Activated T-cell treated with anti-CD3 and anti-CD28 coated beads, Interleukin-2, amount 50 U/mL, for 24 hours (primary cell): ENCODE measurements at places on chromosomes 2 and 18.
A peak's percentile ranks its signal among the peaks of the same experiment; 100 is the strongest.

- no peaks in the 10 kb centered on the region for H3K36me3 ChIP-seq
- no peak overlapping the region for H3K4me3 ChIP-seq
- peaks cover 47% of the 10 kb centered on the region for H3K27me3 ChIP-seq
Measured at GRCh38 chr2:236689393-236689700, 119.7 kb downstream of the ACKR3 start.

GRCh38 chr2:240518981-240519380, 38.8 kb downstream of the ANKMY1 start:
- H3K27ac ChIP-seq = no peak overlapping the region
- peaks cover 10% of the 10 kb centered on the region for H3K4me1 ChIP-seq
- H3K4me3 ChIP-seq = no peak overlapping the region
- H3K27me3 ChIP-seq = no peaks in the 10 kb centered on the region
- no peak for DNase-seq
- peaks cover 48% of the 10 kb centered on the region for H3K36me3 ChIP-seq

GRCh38 chr2:152508446-152508845, 173.5 kb downstream of the FMNL2 start:
- DNase-seq = no peak
- peaks cover 4% of the 10 kb centered on the region for H3K4me1 ChIP-seq
- H3K27ac ChIP-seq = no peak overlapping the region
- no peaks in the 10 kb centered on the region for H3K36me3 ChIP-seq
- H3K27me3 ChIP-seq = peaks cover 3% of the 10 kb centered on the region
- no peak overlapping the region for H3K4me3 ChIP-seq

GRCh38 chr2:216508229-216508628, 9.6 kb downstream of the RPL37A start:
- peaks cover 77% of the 10 kb centered on the region for H3K36me3 ChIP-seq
- H3K27me3 ChIP-seq = no peaks in the 10 kb centered on the region
- peaks cover 14% of the 10 kb centered on the region for H3K4me1 ChIP-seq

GRCh38 chr2:36889795-36890194, 76.5 kb downstream of the STRN start:
- H3K27me3 ChIP-seq = no peaks in the 10 kb centered on the region
- H3K27ac ChIP-seq = peak overlapping the region; percentile 84
- H3K36me3 ChIP-seq = peaks cover 61% of the 10 kb centered on the region
- H3K4me3 ChIP-seq = no peak overlapping the region

DNA sequence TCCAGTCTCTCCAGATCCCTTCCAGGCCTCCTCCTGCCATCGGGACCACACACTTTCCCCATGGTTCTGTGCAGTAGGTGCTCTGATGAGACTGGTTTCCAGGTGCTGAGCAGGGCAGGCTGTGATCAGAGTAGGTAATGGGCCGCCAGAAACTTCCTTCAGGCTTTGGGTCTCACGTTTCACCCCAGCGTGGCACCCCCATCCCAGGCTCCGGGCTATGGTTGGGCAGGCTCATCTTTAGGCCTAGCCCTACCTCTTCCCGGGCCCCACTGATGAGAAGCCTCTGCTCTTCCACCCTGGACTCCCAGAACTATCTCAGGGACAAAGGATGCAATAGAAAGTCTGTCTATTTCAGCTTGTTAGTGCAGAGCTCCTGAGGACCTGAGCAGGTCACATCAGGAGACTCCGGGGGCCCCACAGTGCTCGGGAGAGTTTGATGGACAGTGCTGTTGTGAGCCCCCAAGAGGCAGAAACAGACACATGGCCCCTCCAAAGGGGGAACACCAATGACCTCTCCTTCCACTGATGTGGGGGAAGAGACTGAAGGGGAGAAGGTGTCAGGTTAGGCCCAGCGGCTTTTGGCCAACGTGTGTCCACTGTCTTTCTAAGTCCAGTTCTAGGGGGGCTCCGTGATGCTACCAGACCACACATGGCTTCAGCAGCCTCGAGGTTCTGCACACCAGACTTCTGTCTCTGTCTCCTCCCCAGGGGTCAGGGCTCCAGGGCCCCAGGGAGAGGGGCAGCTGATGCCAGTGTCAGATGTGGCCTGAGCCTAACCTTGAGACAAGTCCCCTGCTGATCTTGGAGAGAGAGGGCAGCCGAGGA, 5.8 kb upstream of the PROM2 start:
- peak; percentile 12 for DNase-seq
- H3K27ac ChIP-seq = no peak overlapping the region
- no peak overlapping the region for H3K4me3 ChIP-seq
- no peaks in the 10 kb centered on the region for H3K27me3 ChIP-seq

DNA sequence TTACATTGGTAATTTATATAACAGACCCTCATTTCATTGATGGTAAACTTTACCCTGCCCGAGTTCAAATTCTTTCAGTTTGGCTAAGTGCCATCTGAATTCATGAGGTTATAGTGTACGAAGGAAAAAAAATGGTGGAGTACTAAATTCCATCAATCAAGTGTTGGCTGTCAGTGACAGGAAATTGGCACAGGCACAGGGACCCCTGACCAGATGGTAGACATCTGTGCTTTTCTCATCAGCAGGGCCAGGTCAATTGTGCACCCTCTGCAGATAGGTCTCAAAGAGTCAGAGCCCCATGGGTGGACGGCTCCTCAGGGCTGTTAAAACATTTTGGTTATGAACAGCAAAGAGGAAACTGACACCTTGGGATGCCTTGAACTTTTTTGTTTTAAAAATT, 439.2 kb downstream of the SETBP1 start:
- H3K4me1 ChIP-seq = no peaks in the 10 kb centered on the region
- peaks cover 14% of the 10 kb centered on the region for H3K27me3 ChIP-seq
- DNase-seq = no peak
- no peaks in the 10 kb centered on the region for H3K36me3 ChIP-seq

GRCh38 chr18:72283148-72283925, 260.8 kb downstream of the CBLN2 start:
- H3K36me3 ChIP-seq = no peaks in the 10 kb centered on the region
- H3K4me1 ChIP-seq = no peaks in the 10 kb centered on the region
- no peak for DNase-seq
- no peak overlapping the region for H3K27ac ChIP-seq
- no peaks in the 10 kb centered on the region for H3K27me3 ChIP-seq

DNA sequence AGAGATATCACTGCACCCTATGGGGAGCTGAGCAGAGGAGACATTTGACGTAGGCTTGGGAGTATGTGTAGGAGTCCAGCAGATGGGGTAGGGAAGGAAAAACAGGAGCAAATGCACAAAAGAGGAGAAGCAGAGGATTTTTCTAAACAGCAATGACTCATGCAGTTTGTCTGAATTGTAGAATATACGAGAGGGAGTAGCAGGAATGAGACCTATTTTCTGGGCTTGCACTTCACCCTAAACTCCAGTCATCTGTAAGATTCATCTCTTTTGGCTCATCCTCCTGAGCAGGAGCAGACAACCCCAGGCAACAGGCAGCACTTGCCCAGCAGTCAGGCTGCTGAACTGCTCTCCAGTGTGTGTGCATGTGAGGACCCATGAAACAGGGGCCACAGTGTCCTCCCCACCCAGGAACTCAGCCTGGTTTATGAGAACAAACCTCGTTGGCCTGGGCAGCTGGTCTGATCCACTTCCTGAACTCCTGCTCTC, 100.2 kb upstream of the CDC42EP3 start:
- DNase-seq = no peak
- H3K36me3 ChIP-seq = no peaks in the 10 kb centered on the region
- H3K27me3 ChIP-seq = no peaks in the 10 kb centered on the region
- no peaks in the 10 kb centered on the region for H3K4me1 ChIP-seq
- H3K27ac ChIP-seq = no peak overlapping the region
- no peak overlapping the region for H3K4me3 ChIP-seq

DNA sequence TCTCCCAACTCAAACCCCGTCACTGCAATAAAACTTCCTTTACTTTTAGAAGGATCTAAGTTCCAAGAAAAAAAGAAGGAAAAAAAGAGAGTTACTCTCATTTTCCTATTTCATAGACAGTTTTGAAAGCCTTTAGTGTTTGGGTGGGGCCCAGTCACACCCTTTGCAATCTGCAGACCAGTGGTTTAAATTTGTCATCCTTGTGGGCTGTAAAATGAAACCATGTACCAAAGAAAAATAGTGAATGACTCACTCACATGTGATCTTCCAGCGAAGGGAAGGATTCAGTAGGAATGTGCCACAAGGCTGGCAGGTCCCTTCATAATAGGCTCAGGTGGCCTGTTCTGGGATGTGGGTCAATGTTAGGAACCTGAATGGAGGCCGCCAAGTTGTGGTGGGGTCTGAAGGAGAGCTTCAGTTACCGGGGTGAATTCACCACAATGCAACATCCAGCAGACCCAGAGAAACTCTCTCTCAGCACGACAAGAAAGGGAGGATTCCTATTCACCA, 28.3 kb downstream of the ANXA4 start:
- H3K36me3 ChIP-seq = no peaks in the 10 kb centered on the region
- peak overlapping the region; percentile 77 for H3K27ac ChIP-seq
- DNase-seq = peak; percentile 40
- peaks cover 66% of the 10 kb centered on the region for H3K4me1 ChIP-seq
- H3K4me3 ChIP-seq = peak overlapping the region; percentile 10

GRCh38 chr2:58558881-58559280, 317.8 kb upstream of the FANCL start:
- no peak for DNase-seq
- no peaks in the 10 kb centered on the region for H3K36me3 ChIP-seq
- H3K4me3 ChIP-seq = no peak overlapping the region
- H3K4me1 ChIP-seq = no peaks in the 10 kb centered on the region

DNA sequence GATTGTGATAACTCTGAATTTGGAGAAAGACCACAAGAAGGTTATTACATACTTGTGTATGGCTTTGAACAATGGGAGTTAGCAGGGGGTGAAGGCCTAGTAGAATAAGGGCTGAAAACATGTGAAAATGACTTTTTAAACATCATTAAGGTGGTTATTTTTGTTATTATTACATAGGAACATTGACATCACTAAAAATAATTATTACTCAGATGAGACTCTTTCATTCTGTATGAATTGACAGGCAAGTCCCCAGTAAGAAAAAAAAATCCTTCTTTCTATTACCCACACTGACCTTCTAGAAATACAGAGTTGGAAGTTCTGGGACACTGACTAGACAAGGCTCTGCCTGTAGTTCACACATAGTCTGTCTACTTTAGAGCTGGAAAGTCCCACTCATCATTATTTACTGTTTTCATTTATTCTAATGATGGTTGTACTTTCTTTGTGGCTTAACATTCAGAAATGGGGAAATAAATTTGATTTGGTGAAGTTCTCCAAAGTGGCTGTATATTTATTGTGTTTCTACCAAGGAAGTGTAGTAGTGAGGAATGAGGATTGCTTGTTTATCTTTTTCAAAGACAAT, 219.6 kb upstream of the EPAS1 start:
- H3K4me1 ChIP-seq = peaks cover 26% of the 10 kb centered on the region
- DNase-seq = no peak
- no peaks in the 10 kb centered on the region for H3K27me3 ChIP-seq
- H3K27ac ChIP-seq = no peak overlapping the region

DNA sequence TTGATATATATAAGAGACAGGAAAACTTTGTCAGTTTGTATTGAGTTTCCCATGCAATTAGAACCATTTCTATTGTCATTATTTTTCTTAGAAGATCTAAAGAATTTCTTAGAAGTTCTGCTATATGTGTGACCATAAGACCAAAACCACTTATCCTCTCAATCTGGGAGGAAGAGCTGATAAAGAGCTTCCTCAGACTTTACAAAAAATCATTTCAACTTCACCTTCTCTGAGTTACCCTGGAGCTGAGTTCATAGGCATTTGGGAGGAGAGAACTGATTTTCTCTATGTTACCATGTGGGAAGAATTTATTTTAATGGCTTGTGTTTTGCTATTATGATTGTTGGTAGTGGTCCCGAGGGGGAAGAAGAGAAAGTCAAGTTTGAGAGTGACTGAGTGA, 329.3 kb downstream of the GPD2 start:
- H3K27me3 ChIP-seq = no peaks in the 10 kb centered on the region
- H3K4me1 ChIP-seq = no peaks in the 10 kb centered on the region
- H3K27ac ChIP-seq = no peak overlapping the region
- H3K36me3 ChIP-seq = no peaks in the 10 kb centered on the region
- H3K4me3 ChIP-seq = no peak overlapping the region

DNA sequence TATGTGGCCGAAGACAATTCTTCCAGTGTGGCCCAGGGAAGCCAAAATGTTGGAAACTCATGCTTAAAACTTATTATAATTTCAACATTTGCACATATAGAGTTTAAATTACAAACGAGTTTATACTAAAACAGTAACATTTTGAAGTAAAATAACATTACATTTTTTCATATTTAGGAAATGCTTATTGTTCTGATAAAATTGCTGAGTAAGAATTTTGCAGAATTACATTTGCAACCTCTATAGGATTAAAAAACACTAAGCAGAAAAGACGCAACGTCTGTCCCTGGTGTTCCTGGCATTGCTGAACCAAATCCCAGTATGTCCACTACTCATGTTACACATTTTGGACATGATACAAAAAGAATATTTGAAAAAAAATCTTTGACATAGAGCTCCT, 1241.2 kb downstream of the SUCLG1 start:
- H3K27ac ChIP-seq = no peak overlapping the region
- H3K4me1 ChIP-seq = no peaks in the 10 kb centered on the region
- H3K4me3 ChIP-seq = no peak overlapping the region
- no peaks in the 10 kb centered on the region for H3K27me3 ChIP-seq
- no peaks in the 10 kb centered on the region for H3K36me3 ChIP-seq

DNA sequence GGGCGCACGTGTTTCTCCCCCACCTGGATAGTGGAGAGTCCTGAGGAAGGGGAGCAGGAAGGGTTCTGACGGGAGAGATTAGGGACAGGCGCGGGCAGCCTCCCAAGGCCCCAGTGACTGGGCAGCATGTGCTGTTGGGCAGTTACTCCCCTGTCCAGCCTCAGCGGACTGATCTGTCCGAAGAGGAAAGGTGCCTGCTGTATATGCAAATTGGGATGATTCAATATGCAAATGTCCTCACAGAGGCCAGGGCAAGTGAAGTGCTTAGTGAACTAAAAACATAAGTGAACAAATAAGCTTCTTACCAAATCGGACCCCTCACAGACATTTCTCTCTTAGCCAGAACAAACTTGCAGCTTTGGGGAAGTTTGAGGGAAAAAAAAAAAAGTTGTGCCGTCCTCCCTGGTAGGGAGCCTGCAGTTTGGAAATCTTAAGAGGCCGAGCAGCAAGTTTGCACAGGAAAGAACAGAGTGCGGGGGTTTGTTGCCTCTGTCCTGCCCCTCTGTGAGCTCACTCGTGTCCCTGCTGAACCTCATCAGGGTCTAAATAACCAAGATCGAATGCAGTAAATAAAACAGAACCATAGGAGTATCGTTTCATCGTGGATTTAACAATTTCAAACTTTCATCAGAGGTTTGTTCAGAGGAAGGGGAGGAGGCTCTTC, 141.4 kb downstream of the KCTD1 start:
- no peaks in the 10 kb centered on the region for H3K36me3 ChIP-seq
- DNase-seq = no peak
- no peak overlapping the region for H3K27ac ChIP-seq
- no peaks in the 10 kb centered on the region for H3K4me1 ChIP-seq

GRCh38 chr18:79395761-79396404, at the start of gene NFATC1:
Gene NFATC1 (plus strand): TSS chr18:79395930. CDS start chr18:79396225, 295 bp downstream.
- H3K4me1 ChIP-seq = peaks cover 38% of the 10 kb centered on the region
- H3K27ac ChIP-seq = peak within 1 kb of the TSS; percentile 91
- H3K4me3 ChIP-seq = peak within 1 kb of the TSS; percentile 83
- H3K27me3 ChIP-seq = peaks cover 11% of the 10 kb centered on the region

DNA sequence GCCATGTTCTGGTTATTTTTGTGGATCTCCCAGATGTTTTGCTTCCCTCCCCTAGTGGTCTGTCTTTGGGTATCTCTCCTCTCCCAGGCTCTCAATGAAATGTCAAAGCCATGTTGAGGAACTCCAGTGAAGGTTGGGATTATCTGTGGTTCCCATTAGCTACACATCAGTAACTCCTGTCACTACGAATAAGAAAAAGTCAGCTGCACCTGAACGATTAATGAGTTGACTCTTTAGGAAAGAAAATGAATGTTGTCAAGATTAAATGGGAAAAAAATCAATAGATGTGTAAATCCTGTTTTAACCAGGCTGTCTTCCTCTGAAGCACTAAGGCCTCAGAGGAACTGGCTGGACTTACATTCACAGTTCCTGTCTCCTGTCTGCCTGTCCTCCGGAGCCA, 94.0 kb upstream of the DAPL1 start:
- H3K36me3 ChIP-seq = no peaks in the 10 kb centered on the region
- H3K27ac ChIP-seq = no peak overlapping the region
- H3K4me1 ChIP-seq = no peaks in the 10 kb centered on the region
- no peak overlapping the region for H3K4me3 ChIP-seq
- H3K27me3 ChIP-seq = peaks cover 4% of the 10 kb centered on the region
